Ascending aorta (tissue), 2 donors: ENCODE measurements at places on chromosomes 5 and 9.
A peak's percentile ranks its signal among the peaks of the same experiment; 100 is the strongest.

DNA sequence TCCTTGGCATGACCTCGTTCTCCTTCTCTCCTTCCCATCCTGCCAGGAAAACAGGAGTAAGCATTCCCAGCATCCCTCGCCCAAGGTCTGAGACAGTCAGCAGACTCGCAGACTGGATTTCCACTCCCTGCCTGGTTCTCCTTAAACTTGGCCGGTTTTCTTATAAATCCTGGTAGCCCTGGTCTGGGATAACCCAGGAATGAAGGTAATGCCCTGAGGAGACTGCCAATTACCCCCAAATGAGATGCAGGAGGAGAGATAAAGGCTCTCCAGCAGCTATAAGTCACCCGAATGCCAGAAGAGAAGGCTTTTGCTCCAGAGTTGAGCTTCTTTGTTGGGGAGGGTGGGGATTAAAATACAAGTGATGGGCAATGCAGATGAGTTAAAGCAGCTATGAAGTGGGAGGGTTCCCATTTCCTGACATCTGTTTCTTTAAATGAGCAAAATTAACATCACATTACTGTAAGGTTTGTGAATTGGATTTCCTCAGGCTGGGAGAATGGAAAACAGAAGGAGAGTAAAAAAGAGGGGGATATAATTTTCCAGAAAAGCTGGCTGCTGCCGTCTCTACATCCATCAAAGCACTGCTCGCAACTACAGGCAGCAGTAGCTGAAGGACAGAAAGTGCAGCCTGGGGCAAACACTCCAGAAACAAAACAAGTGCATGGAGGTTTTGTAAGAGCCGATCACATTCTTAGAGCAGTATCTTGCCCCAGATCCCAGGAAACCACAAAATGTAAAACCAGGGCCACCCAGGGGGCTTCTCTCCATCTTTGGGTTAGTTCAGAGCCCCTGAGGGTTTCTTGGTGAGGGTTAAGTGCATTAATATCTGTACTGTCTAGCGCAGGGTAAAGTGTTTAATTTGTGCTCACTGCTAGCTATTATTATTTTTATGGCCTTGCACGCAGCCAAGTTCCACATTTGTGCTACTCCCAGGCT lies 177.6 kb upstream of the PANK3 start:
- DNase-seq, result no peak

GRCh38 chr9:34987160-34987901 lies 2.2 kb upstream of the DNAJB5 start:
- no peak for DNase-seq

DNA sequence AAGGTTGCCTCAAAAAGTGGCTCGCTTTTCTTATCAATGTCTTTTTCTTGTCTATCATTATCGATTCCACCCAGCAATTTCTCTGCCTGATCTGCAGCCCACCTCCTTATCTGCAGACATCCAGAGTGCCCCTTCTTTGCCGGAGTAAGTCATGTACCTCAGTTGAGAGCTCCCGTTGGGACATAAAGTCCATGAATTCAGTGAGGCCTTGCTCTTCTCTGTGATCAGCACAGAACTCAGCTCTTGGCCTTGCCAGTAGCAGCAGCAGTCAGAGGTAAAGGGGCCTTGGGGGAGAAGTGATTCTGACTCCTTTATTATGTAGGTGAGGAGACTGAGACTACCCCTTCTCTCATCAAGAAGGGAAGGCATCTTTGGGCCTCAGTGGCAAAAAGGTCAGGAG lies 24.9 kb upstream of the DCAF12 start:
- no peak for DNase-seq

DNA sequence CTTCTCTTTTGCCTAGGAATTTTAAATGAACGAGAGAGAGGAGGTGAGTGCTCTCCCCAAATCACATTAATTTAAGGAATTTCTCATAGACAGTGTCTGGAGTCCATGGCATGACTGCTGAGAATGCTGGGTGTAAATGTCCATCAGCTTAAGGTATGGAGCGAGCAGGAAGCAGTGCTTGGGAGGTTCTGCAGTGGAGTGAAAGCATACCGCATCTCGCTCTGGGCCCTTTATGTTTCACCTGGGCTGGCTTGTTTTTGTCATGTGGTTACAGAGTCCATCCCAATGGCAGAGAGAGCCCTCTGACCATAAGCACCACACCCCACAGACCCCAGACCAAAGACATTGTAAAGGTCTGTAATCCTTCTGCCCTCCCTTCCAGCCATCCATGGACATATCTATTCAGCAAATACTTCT lies 20.6 kb upstream of the TNFAIP8 start:
- no peak for DNase-seq

DNA sequence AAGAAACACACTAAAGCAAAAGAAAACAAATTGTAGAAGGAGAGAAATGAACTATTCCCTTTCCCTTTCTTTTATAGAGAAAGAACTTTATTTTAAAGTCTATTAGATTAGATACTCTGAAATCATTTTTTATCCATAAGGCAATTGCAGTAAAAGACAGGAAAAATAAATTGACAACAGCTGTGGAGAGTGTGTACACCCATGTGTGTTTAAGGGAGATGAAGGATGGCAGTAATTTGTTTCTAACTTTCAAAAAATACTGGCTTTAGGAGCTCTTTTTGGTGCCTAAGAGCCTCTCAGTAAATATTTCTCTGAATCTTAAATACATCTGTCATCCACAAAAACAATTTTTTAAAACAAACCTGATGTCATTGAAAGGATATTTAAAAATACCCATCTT lies 18.3 kb upstream of the ARL14EPL start:
- no peak for DNase-seq

- DNase-seq, result no peak
These were observed 1076.7 kb downstream of the NR2F1-AS1 start for GRCh38 chr5:92504346-92504745.

DNA sequence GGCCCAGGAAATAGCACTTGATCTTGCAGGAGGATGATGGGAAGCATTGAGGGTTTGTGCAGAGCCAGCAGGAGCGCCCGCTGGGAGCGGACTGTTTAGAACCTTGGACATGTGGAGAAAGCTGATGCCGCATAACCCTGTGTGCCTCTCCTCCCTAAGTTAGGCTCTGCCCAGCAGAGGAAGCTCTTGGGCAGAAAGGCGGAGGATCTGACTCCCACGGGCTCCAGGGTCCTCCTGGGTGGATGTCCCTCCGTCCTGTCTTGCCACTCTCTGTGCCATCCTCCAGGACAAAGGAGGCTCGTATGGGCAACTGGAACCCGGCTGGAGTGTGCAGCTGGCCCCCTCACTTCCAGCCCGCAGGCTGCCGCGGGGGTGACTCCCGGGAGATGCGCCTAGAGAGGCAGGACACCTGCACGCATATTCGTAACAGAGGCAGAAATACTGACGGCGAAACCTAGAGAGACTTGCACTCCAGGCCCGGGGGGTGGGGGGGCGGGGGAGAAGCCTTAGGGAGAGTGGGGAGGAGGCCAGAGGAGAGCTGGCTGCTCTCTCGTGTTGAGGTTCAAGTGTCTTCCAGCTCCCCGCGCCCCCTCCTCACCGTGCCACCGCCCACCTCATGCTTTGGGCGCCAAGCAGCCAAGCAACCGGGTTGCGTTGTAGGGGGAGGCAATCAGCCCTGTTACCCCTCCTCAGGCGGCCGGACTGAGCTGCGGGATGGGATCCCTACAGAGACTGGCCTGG lies 5.4 kb upstream of the FOXE1 start:
- DNase-seq, result no peak

- no peak for DNase-seq
These were observed 56.6 kb downstream of the KCNN2 start for GRCh38 chr5:114418176-114419066.

DNA sequence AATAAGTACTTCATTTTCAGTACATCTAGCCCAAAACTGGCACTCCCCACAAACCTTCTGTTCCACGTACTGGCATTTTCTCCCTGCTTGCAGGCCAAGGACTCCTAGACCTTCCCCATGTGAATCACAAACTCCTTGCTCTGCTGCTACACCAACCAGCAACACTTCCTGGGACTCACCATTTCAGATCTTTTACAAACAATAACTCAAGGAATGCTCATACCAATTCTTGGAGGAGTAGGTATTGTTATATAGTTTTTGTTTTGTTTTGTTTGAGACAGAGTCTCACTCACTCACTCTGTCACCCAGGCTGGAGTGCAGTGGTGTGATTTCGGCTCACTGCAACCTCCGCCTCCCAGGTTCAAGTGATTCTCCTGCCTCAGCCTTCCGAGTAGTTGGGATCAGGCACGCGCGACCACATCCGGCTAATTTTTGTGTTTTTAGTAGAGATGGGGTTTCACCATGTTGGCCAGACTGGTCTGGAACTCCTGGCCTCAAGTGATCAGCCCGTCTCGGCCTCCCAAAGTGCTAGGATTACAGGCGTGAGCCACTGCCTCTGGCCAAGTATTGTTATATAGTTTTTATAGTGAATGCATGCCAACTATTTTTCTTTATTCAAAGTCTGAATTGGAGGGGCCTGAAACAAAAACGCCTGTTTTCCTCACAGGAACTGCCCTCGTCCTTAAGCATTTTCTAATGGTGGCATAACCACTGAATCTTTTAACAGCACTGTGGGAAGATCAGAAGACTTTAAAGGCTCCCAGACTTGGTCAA lies 210.8 kb downstream of the TSSK1B start:
- no peak for DNase-seq

- peak; percentile 66 for DNase-seq
These were observed 33.1 kb downstream of the RASA1 start for GRCh38 chr5:87300744-87301143.
